Activated CD8-positive, alpha-beta memory T cell treated with anti-CD3 and anti-CD28 coated beads for 1 hour (primary cell): ENCODE measurements at places on chromosomes 6 and 20.

- no peak for DNase-seq
Measured at GRCh38 chr6:114390176-114390575, 47.4 kb upstream of the HS3ST5 start.

GRCh38 chr6:167350731-167351655, 26.1 kb downstream of the TTLL2 start:
- peak; percentile 64 for DNase-seq

GRCh38 chr6:106614592-106615257, 14.6 kb downstream of the RTN4IP1 start:
- no peak for DNase-seq

DNA sequence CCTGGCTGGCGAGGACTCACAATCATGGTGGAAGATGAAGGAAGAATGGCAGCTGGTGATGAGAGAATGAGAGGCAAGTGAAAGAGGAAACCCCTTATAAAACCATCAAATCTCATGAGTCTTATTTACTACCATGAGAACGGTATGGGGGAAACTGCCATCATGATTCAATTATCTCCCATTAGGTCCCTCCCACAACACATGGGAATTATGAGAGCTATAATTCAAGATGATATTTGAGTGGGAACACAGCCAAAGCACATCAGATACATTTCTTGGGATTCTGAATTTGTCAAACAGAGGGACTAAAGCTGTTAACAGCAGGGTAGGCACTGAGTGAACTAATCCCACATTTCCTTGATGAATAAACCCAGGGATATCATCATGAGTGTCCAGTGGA, 116.2 kb upstream of the PLCB4 start:
- DNase-seq: no peak

GRCh38 chr6:43771858-43772680, 2.1 kb downstream of the VEGFA start:
- no peak for DNase-seq

DNA sequence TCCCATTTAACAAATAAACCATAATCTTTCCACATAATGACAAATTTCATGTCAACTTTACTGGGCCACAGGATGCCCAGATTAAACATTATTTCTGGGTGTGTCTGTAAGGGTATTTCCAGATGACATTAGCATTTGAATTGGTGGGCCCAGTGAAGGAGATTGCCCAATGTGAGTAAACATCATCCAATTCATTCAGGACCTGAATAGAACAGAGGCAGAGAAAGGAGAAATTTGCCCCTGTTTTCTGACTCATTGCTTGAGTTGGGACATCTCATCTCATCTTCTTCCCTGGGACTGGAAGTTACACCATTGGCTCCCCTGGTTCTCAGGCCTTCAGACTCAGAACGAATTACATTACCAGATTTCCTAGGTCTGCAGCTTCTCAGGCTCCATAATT, 142.9 kb downstream of the TPBG start:
- DNase-seq: no peak

GRCh38 chr6:122754191-122754731, 25.3 kb upstream of the FABP7 start:
- no peak for DNase-seq

GRCh38 chr6:142984386-142984785, 39.4 kb upstream of the HIVEP2 start:
- no peak for DNase-seq

GRCh38 chr6:136655239-136656014, 105.2 kb upstream of the MAP7 start:
- no peak for DNase-seq

- DNase-seq: no peak
Measured at GRCh38 chr6:82953871-82954270, 111.8 kb downstream of the UBE3D start.

- DNase-seq: no peak
Measured at GRCh38 chr6:34897130-34897529, 8.1 kb downstream of the ANKS1A start.

- no peak for DNase-seq
Measured at GRCh38 chr6:42434237-42434636, 17.5 kb downstream of the TRERF1 start.

- DNase-seq: no peak
Measured at GRCh38 chr6:168132531-168133167, 53.6 kb upstream of the FRMD1 start.

GRCh38 chr20:38900606-38901005, 25.6 kb upstream of the FAM83D start:
- DNase-seq: no peak

GRCh38 chr6:122694602-122695001, 84.4 kb downstream of the PKIB start:
- DNase-seq: no peak

DNA sequence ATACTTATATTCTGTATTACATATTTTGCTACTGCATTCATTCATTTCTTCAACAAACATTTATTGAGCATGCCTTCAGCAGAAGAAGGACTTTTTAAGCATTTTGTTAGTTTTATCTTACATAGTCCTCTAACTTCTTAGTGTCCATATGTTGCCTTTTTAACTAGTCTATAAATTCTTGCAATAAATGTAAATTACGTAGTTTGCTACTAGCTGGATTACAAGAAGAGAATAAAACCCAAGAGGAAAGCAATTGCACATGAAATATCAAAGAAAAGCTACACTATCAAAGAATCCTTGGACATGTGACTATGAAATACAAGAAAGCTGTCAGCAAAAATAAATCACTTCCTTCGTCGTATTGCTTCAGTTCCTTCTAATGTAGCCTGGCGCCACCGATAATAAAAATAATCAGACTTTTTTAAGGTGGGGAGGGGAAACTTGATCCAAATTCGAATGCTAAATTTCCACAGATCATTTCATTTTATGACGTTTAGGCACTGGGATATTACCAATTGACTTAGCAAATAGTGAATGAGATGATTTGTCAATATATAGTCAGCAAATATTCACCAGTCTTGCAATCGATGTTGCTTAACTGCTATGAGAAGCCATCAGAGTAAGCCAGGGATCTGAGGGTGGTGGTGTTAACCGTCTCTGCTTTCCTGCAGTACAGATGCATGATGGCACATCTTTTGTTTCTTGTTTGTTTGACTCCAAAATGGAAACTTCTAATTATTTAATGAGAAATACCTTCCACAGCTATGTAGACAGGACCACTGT, 258.7 kb upstream of the EXOC2 start:
- no peak for DNase-seq

- DNase-seq: no peak
Measured at GRCh38 chr20:63699466-63700198, 3.2 kb downstream of the TNFRSF6B start.

DNA sequence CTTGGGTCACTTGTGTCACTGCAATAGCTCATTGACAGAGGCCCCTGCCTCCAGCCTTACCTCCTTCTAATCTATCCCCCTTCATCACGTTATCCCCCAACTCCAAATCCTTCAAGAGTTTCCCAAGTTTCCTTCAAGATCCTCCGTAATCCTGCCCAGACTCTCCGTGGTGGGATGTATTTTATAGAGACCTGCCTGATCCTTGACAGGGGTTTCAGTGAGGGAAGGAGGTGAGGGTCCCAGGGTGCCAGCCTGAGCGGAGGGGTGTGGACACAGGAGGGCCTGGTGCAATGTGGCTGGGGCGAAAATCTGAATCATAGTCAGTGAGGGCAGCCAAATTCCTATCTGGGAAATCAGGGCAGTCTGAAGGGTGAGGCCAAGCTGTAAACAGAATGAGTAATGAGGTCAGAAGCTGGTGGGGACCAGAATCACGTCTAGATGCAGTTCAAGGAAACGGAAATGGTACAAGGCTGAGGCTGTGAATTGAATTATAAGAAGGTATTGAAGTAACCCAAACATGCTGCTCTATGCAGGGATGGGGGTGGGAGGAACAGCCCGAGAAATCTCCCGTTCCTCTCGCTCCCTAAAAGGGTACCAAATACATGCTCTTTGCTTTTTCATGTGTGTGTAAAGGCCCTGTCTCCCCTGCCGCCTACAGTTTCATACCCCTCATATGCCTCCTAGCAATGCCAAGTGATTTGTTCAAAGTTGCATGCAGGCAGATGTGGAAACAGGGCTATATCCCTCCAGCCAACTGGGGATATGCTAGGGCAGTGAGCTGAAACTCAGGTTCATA, 35.4 kb upstream of the PIM1 start:
- no peak for DNase-seq

- no peak for DNase-seq
Measured at GRCh38 chr6:11994875-11995461, 17.1 kb upstream of the HIVEP1 start.

DNA sequence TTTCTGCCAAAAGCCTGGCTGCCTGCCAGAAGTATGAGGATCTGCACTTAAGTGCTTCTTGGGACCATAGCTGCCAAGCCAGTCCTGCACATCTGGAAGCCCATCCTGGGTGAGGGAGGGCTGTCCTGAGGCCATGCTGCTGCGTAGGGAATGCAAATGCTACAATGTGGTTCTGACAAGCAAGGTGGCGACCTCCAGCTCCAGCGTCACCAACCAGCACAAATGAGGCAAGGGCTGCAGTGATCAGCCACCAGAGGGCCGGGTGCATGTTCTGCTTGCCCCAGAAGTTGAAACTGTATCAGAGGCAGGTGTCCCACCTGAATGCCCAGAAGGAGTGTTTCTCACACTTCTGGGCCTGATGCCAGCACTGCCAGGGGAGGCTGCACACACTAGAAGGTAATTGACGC, 99.1 kb upstream of the KCNQ5 start:
- DNase-seq: no peak

- no peak for DNase-seq
Measured at GRCh38 chr6:36622901-36623546, 28.9 kb downstream of the SRSF3 start.

DNA sequence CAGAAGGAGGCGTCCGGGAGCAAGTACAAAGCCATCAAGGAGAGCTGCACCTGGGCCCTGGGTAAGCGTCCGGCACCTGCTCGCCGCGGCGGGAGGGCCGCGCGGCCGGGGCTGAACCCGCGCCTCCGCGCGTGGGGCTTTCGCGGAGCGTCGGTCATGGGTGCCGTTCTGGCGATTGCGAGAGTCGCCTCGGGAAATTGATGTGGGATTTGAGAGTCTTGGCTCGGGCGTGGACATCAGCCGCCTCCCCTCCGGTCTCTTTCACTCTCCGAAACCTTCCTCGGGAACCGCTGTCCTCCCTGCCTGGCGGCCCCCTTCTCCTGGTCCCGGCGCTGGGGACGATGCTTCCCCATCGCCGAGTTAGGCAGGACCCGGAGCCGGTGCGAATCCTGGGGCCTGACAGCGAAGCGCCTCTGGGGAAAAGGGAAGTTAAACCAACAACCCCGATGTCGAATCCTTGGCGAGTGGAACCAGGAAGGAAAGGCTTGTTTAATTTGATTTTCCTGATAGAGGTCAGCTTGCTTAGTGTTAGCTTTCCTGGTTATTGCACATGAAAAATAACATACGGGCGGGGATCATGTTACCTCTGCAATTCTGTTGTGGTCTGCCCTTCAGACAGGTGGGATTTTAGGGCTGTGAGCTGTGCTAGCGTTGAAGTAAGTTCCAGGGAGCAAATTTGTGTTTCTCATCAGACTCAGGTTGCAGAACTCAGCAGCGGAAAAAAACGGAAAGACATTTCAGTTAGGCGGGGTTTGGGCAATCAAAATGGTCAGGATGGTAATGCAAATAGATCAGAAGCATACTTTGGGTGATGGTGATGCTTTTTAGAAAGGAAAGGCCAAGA, 594 bp downstream of the ARFGEF3 start:
- DNase-seq: no peak

- DNase-seq: no peak
Measured at GRCh38 chr20:24046888-24047287, 58.3 kb upstream of the GGTLC1 start.

- no peak for DNase-seq
Measured at GRCh38 chr20:48622421-48622820, 205.4 kb downstream of the PREX1 start.

- no peak for DNase-seq
Measured at GRCh38 chr6:129889580-129889979, 28.5 kb upstream of the TMEM244 start.

DNA sequence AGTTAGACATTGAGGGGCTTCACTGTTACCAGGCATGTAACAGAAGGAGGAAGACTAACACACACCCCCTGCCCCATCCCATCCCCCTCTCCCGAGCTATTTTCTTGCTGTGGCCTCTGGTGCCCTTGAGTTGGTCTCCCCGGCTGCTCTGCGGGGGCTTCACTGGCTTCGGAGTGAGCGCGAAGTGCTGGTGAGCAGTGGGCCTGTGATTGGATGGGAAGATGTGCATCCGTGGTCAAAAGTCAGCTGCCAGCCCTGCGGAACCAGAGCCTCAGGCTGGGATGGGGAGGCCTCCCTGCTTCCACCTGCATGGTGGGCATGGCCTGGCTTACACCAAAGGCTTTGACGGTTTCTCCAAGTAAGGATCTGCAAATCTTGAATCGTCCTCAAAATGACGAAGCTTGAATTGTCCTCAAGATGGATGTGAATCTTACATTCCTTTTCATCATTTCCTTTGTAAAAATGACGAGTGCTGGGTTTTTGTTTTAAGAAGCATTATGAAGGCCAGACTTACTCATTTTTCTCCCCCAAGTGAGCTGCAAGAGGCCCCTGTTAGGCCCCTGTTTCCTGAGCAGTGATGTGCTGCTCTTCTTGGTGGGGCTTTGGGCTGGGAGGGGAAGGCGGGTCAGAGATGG, 23.7 kb downstream of the SPATA2 start:
- no peak for DNase-seq

- no peak for DNase-seq
Measured at GRCh38 chr6:111871725-111872400, 1.4 kb downstream of the FYN start.

- DNase-seq: no peak
Measured at GRCh38 chr6:77466055-77466450, 2.8 kb upstream of the HTR1B start.

DNA sequence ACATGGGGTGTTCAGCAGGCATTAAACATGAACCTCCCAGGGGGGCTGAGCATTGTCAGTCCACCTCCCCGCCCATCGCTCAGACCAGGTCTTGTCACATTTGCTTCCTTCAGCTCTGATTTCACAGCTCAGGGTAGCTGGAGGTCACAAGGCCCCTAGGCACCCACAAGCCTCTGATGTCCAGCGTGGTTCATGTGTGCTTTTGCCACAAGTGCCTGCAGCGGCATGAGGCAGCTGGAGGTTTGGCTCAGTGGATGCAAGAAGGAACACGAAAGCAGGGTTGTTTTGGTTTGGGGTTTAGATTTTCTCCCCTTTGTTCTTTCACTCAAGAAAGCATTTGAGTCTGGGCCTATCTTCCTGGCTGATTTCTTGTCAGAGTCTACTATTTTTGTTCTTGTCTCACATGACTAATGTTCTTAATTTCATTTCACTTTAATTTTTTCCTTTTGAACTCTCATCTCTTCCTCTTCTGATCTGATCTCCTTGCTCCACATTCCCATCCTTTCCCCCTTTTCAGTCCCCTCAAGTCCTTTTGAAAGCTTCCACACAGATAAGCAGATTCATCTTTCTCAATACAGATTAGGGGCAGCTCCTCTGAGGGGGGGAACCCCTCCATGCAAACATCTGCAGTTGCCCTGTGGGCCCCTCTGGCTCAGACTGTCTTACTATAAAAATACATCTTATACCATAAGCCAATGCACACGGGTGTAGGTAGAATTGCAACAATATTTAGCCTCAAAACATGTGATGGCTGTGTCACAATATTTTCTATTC, 68.1 kb upstream of the CEP85L start:
- no peak for DNase-seq

GRCh38 chr20:53702617-53703016, 109.0 kb upstream of the ZNF217 start:
- DNase-seq: no peak
